ENCODE measurements at places on chromosomes 3 and 15.

GRCh38 chr3:159928071-159928491 lies 60.6 kb upstream of the IL12A start:
- DNase-seq, result no peak

- no peak for DNase-seq
Observed at GRCh38 chr15:100111125-100112060, 230.4 kb downstream of the ADAMTS17 start.

DNA sequence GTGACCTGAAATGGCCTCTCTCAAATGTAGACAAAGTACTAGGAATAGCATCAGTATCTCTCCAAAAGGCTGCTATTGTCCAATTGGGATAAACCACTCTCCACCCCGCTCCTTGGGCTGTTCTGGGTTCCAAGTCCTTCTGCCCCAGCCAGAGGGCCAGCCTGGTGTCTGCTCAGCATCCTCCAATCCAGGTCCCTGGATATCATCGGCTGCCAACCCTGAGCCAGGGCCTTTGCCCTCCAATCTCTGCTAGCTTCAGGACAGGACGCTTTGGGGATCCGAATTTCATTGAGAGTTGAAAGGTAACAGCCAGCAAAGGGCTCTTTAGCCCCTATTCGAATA lies 119.3 kb upstream of the ADPGK start:
- no peak for DNase-seq

DNA sequence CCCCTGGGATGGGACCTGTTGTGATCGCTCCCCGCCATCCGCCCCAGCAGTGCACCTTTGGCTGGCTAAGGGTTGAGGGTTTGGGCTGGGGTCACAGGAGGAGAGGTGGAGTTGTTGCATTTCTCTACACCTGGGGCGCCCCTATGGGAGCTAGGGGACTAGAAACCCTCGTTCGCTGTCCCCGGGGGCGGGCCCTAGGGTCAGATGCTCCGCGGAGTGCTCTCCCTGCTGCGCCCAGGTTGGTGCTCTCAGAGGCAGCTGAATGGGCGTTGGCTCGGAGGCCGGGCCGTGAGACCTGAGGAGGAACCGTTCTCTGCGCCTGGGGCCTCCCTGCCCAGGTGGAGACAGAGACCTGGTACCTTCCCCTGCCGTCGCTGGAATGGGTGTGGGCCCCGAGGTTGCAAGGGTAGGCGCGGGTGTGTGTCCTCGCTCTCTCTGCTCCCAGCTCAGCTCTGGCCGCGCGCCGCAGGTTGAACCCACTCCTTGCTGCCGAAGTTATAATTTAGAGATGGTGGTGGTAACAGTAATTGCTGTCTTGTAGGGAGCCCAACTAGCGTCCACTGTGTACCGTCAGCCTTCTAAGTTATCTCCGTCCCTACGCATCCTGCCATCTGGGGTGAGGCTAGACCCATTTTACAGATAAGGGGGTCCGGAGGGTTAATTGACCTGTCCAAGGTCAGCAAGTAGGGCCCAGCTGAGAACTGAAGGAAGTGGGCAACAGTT lies 965 bp downstream of the FLNB start:
- peak; percentile 31 for DNase-seq

DNA sequence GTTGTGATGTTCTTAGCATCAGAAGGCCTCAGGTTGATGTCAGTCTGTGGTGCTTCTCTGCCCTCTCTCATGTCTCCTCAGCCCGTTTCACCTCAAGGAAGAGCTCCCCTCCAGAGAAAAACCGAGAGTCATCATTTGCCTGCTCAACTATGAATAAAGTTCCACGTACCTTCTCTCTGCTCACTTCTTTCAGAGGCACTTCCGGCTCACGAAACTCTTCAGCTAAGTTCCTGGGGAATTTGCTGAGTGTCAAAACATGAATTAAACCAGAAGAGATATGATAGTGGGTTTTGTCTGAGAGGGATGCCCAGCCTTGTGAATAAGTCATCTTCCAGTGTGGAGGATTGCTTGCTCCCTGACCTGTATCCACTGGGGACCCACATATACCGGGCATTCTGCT lies 37.7 kb downstream of the CCR4 start:
- DNase-seq, result no peak

DNA sequence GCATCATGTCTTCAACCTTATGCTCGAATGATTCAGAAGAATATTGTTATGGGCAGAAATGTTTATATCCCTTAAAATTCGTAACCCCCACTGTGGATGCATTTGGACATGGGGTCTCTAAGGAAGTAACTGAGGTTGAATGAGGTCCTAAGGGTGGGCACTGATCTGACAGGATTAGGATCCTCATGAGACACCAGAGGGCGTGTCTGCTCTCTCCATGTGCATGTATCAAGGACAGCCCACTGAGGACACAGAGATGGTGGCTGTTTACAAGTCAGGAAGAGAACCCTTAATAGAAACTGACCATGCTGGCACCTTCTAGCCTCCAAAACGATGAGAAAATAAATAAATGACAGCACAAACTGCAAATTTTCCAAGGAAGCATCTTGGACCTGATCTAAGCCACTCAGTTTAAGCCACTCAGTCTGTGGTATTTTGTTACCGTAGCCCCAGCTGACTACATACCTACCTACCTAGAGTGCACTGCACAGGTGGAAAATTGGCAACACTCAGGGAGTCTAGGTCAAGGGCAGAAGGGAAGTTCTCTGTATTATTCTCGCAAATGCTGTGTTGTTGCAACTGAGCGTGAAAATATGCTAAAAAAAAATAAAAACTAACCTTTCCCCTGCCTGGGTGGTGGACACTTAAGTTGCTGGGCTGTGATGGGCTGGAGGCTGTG lies 126.6 kb downstream of the TJP1 start:
- no peak for DNase-seq

GRCh38 chr15:85044251-85044853 lies 62.7 kb downstream of the PDE8A start:
- DNase-seq, result peak; percentile 51

- peak; percentile 56 for DNase-seq
Observed at GRCh38 chr3:101069901-101070798, 76.9 kb upstream of the ABI3BP start.

DNA sequence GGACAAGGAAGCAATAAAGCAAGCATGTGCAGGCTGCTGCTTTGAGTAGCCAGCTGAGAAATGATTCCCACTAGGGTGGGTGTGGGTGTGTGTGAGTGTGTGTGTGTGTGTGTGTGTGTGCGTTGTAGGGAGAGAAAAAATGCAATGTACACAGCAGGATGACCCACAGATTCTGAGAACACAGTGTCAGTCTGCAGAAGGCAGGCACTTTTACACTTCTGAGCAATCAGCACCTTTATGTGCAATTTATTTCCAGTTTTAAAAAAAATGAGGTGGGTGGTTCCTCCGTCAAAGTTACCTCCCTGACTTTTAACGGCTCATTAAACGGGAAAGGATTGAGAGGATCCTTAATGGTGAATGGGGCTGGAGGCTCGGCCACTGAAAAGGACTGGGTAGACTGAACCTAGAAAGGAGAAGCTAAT lies 38.5 kb upstream of the LIPC start:
- DNase-seq, result no peak

GRCh38 chr3:42376344-42376798 lies 34.0 kb downstream of the LYZL4 start:
- no peak for DNase-seq

DNA sequence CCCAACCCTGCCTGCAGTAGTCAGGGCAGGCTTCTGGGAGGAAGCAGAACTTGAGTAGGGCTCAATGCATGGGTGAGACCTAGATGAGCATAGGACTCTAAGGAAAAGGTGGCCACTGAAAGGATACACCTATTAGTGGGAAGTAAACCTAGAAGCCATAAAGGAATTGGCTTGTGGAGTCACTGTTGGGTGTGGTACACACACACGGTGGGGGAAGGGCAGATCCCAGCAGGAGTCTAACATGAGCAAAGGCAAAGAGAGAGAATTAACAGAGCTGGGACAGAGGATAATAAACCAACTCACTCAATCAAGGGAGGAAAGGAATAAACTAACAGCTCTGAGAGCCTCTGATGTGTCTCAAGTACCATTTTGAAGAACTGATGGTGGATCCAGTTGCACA lies 23.1 kb downstream of the DAPK2 start:
- DNase-seq, result no peak

DNA sequence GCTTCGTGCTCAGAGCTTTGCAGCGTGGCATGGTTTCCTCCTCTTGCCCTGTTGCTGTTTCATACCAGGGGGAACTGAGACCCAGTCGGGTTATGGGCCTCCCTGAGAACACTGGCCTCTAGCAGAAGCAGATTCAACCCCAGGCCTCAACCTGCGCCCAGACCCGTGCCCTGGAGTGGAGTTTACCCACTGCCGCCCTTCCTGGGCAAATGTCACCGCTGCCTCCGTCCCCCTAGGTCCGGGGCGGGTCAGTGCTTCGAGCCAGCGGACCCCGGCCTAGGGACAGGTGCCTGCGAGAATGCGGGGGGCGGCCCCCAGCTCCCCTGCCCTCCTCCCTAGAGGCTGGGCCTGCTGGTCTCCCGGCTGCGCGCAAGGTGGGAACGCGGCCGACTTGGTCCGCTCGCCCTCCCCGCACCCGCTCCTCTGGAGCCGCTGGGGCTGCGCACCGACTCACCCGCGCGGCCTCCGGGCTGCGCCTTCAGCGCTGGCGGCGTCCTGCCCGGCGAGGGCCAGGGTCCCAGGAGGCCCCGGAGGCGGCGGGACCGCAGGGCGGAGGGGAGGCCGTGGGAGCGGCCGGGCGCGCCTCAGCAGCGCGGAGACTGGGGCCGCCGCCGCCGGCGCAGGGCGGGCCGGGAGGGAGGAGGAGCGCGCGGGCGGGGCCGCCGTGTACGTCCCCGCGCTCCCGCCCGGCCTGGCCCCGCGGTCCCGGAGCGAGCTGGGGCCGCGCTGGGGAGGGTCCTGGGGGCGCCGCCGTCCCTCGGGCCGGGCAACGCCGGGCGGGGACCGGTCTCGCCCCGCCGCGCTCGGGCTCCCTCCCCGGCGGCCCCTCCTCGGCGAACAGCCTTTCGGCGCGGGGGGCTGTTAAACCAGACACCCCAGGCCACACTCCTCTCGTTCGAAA lies at the start of gene PIGZ:
TSS of gene PIGZ (minus strand) at position 601 of the 901 bp plus-strand sequence. CDS start 16,802 bp downstream, outside the sequence.
- DNase-seq, result no peak

GRCh38 chr3:66439666-66440344 lies 61.0 kb downstream of the LRIG1 start:
- no peak for DNase-seq

DNA sequence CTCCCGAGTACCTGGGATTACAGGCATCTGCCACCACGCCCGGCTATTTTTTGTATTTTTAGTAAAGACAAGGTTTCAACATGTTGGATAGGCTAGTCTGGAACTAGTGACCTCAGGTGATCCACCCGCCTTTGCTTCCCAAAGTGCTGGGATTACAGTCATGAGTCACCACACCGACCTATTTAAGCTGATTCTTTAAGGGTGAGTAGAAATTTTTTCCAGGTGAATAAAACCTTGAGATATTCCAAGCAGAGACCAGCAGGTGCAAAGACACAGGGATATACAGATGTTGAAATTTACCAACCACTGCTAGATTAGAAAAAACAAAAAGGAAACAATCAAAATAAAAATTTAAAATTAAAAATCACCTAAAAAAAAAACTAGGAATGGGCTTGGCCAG lies 74.4 kb upstream of the CHRNB4 start:
- no peak for DNase-seq

DNA sequence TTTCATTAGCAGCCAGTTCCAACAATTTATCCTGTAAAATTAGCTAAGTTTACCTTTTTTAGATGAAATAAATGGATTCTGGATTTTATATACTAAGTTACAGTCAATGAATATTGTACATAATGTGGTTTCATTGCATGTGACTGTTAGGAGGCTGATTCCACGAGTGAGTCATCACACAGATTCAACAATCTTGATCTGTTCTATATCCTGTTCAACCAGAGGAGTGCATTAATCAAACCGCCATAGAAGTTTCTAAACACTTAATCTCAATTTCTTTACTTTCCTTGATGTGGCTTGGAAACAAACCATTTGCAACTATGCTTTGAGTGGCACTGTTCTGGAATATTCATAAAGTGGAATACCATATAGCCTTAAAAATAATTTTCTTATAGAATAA lies 15.3 kb downstream of the DNAJC13 start:
- peak; percentile 18 for DNase-seq

DNA sequence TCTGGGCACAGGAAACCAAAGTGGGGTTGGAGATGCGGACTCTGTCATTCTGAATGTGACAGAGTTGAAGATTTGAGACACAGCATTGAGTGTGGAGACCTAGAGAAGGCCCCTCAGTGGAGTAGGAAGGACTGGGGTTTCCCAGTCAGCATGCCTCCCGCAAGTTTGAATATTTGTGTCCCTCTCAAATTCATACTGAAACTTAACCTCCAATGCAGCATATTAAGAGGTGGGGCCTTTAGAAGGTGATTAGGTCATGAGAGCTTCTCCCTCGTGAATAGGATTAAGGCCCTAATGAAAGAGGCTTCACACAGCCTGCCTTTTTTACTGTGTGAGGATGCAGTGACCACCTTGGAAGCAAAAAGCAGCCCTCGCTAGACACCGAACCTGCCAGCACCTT lies 8.0 kb downstream of the HDDC3 start:
- no peak for DNase-seq

- no peak for DNase-seq
Observed at GRCh38 chr15:28911310-28911931, 25.6 kb downstream of the APBA2 start.

DNA sequence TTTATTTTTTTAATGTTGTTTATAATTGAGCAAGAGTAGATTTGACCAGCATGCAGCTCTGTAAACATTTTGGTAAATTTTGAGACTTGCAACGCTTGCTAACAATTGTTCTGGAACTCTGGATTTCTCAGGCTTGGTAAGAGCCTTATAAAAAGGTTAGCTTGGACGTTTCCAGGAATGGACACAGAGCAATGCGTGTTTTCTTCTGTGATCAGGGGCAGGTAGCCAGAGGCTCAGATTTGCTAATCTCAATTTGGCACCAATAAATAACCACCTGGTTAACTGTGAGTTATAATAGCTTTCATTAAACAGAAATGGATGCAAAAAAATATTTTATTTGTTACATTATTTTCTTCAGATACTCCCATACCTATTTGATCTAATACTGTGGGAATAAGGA lies 39.8 kb downstream of the CADM2 start:
- DNase-seq, result no peak

DNA sequence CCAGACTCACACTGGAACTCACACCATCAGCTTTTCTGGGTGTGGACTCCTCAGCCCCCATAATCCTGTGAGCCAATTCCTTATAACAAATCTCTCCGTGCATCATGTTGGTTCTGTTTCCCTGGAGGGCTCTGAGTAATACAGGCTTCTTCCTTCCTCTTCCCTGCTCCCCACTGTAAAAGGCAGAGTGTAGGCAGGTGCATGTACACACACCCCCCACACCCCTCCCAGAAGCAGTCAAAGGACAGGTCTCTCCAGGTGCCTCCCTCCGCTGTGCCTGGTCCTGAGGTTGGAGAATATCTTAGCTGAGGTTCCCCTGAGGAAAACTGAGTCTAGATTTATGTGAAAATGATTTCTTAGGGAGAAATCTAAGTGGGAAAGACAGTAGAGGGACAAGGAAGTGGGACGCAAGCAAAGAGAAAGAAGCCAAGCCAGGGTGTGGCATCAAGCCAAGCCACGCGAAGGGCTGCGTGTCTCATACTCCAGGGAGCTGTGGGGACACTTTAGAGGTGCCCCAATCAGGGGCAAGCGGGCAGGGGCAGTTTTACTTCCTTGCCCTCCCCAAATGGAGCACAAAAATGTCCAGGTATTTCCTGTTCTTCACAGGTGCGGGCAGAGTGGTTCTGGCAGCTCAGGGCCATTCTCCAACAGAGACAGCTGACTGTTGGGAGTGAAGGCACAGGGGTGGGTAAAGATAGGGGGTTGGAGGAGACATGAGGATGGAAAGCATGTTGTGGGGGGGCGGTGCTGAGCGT lies 86.6 kb downstream of the HMG20A start:
- DNase-seq, result no peak

- no peak for DNase-seq
Observed at GRCh38 chr3:42369304-42369703, 41.1 kb downstream of the LYZL4 start.
